ENCODE measurements at places on chromosomes 4 and X.

- no peak for DNase-seq
Measured at GRCh38 chr4:80074651-80075050, 1.6 kb upstream of the ANTXR2 start.

DNA sequence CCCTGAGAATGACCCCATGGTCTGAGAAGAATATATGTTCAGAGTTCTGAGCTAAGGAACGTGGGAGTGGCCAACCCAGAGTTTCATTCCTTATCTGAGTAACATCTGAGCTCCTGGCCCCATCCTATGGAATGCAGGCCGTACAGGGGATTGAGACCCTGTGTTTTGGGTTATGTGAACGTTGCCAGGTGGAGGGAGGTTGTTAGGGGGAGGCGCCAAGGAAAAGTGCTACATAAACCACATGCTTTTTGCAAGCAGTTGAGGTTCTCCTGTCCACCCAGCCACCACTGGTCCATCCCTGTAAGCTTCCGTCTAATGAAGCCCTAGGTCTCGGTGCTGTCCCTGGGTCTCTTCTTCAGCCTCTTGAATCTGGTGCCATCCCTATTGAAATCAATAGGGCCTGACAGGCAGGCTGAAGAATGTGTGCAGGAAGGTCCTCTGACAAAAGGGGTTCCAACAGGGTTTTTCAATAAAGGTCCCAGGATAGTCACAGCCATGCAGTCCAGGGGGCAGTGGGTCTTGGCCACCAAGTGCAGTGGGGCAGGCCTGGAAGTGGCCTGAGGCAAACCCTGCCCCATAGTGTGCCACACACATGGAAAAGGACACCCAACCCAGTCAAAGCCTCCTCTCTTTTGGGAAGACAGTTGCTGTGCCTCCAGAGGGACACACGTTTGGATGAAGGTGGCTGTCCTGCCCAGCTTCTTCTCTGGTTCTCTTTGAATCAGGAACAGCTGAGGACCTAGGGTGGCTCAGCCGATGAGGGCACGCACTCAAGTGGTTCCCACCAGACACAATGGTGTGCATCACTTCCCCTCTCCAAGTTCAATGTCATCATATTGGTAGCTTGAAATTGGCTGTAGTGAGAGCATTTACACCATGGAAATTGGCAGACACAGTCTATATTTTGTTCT, 53.5 kb downstream of the HTRA3 start:
- no peak for DNase-seq

GRCh38 chrX:14056206-14056605, 26.5 kb upstream of the GEMIN8 start:
- DNase-seq, result no peak

GRCh38 chr4:148704291-148704690, 262.1 kb upstream of the NR3C2 start:
- DNase-seq, result no peak

DNA sequence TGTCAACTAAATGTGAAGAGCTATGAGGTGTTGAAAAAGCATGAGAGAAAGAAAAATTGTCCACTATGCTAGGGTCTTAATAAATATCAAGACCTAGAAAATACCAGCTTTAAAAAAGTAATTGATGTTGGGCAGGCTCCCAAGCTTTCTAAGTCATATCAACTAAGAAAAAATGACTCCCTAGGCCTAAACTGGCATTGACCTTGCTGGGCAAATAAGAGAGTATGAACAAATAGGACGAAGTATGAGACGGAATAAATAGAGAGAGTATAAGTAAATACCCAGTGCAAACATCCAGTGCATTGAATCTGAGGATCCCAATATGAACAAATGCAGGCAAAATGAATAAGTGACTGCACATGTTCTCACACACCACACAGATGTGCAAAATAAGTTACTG, 3.2 kb downstream of the KDR start:
- DNase-seq, result no peak

DNA sequence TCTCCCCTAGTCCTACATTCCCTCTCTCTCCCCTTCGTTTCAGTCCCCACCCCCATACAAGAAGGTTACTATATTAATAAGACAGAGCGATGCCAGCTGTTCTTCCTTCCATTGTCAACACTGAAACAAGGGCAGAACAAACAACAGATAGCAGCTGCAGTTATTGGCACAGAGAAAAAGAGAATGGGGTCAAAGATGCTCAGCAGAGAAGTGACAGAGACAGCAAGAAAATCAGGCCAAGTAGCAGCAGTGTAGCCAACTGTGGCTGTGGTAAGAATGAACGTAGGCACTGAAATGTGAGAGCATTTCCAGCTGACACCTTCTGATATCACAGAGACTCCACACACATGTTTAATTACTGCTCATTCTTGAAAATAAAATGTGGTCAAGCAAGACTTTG, 641.8 kb downstream of the FSTL5 start:
- no peak for DNase-seq

GRCh38 chr4:98568941-98569663, 89.3 kb downstream of the TSPAN5 start:
- no peak for DNase-seq

GRCh38 chr4:139764686-139765310, 99.2 kb downstream of the MGST2 start:
- no peak for DNase-seq

DNA sequence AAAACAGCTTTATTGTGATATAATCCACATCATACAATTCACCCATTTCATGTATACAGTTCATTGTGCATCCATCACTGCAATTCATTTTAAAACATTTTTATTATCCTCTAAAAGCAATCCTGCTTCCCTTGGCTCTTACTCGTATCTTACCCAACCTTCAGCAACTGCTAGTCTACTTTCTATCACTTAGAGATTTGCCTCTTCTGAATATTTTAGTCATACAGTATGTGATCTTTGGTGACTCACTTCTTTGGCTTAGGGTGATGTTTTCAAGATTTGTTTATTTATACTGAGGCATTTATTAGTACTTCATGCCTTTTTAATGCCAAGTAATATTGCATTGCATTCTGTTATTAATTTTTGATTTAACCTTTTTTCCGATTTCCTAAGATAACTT, 15.0 kb upstream of the MSMO1 start:
- DNase-seq, result no peak

DNA sequence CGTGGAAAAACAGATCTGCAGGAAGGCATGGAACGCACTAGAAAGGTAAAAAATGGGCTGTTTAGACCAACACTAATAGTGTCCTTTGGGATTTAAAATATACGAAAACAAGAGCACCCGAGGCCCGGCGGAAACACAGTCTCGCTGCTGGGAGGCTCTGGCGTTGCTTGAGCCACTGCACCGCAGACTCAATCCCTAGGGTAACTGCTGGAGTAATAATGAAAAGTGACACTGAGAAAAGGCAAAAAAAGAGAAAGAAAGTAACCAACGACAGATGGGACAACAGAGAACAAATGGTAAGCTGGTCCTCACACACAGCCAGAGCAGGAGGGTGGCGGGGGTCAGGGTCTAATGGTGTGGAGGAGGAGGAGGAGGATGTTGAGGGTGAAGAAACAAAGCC, 15.4 kb downstream of the IRAK1 start:
- no peak for DNase-seq

GRCh38 chr4:106268786-106269185, 47.2 kb downstream of the TBCK start:
- DNase-seq, result no peak

- DNase-seq, result no peak
Measured at GRCh38 chr4:69467797-69468196, 27.9 kb downstream of the UGT2B4 start.

GRCh38 chr4:26375551-26375950, 54.7 kb downstream of the RBPJ start:
- no peak for DNase-seq

GRCh38 chr4:94668724-94669123, 89.0 kb upstream of the BMPR1B start:
- DNase-seq, result no peak

GRCh38 chrX:110394651-110395050, 36.0 kb downstream of the RTL9 start:
- peak; percentile 89 for DNase-seq
